ENCODE measurements at places on chromosomes 6 and 20. TPM values are rescaled to one million over a fixed set of nuclear protein-coding genes. Genes with fewer than 3 reads are reported as not detected.

The TNXB gene
- total RNA-seq, result 59.3 TPM

DNA sequence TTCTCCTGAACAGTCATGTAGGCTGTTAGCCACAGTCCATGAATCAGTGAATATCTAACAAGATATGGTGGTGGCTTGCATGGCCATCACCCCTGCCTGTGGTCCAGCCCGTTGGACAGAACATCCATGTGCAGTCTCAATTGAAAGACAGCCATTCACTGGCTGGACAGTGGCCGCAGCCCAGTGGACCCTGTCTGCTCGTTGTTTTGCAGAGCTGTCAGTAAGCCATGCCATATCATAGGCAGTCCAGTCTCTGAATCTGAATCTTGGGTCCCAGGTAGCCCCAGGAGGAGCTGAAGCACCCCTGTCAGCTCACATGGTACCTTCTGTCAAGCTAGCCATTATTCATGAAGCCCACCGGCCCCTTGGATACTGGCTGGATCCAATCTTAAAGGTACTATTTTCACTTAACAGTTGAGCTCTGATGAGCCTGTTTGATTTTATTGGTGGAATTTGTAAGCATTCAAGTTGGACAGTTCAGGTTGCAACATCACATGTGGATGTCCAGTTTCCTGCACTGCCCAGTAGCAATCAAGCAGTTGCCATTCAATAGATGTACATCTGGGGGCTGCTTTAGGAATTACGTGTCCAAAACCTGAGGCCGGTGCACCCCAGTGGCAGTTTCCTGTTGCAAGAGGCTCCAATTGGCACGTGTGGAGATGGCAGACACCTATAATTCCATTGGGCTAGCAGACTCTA, 37.8 kb downstream of the SERPINB1 start:
- no peak overlapping the region for H3K4me3 ChIP-seq
- H3K4me1 ChIP-seq, result peaks cover 51% of the 10 kb centered on the region
- H3K27me3 ChIP-seq, result no peaks in the 10 kb centered on the region
- H3K36me3 ChIP-seq, result no peaks in the 10 kb centered on the region
- DNase-seq, result no peak

GRCh38 chr6:24945054-24945453, 9.3 kb upstream of the RIPOR2 start:
- no peak overlapping the region for H3K27ac ChIP-seq
- peaks cover 10% of the 10 kb centered on the region for H3K4me1 ChIP-seq
- no peaks in the 10 kb centered on the region for H3K36me3 ChIP-seq
- no peaks in the 10 kb centered on the region for H3K27me3 ChIP-seq
- no peak overlapping the region for H3K4me3 ChIP-seq
- DNase-seq, result no peak

DNA sequence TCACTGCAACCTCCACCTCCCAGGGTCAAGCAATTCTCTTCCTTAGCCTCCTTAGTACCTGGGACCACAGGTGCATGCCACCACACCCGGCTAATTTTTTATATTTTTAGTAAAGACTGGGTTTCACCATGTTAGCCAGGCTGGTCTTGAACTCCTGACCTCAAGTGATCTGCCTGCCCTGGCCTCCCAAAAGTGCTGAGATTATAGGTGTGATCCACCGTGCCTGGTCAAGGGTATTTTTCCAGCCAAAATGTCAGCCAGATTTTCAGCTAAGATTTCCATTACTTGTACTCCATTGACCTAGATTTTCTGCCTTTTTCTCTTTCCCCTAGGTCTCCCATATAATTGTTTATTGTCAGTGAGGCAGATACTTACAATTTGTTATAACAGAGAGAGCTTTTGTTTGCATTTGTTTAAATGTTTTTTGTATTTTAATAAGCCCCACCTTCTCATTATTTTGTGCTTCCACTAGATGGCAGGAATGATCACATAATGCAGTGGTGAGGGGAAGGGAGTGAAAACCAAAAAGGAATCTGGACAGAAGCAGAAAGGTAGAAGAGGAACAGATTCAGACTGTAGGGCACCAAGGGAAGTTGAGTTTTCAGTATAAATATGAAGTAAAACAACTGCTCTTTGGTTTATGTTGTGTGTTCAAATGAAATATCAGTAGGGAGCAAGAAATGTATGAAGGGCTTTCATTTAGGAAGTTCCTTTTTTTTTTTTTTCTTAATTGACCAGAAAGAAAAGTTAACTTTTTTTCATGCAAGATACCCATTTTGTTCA, 29.7 kb downstream of the RPF2 start:
- no peak for DNase-seq
- no peaks in the 10 kb centered on the region for H3K4me1 ChIP-seq
- no peak overlapping the region for H3K27ac ChIP-seq
- no peaks in the 10 kb centered on the region for H3K36me3 ChIP-seq
- H3K27me3 ChIP-seq, result no peaks in the 10 kb centered on the region

- peak overlapping the region; percentile 4 for H3K27ac ChIP-seq
- no peaks in the 10 kb centered on the region for H3K27me3 ChIP-seq
- no peak for DNase-seq
- H3K4me1 ChIP-seq, result peaks cover 8% of the 10 kb centered on the region
- H3K4me3 ChIP-seq, result no peak overlapping the region
Measured at GRCh38 chr6:163423696-163424095, 9.2 kb downstream of the QKI start.

The TAGAP gene
- total RNA-seq, result 42.5 TPM

DNA sequence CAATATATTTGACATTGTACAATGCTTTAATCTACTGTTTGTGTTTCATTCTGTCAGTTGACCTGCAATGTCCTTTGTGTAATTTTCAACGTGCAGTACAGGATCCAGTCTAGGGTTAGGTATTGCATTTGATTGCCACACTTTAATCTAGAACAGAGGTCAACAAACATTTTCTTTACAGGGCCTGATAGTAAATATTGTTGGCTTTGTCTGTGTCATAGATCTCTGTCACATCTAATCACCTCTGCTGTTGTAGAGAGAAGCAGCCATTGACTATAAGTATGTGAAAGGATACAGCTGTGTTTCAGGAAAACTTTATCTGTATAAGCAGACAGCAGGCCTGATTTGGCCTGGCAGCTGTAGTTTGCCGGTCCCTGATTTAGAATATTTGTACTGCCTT, 39.3 kb downstream of the ATRN start:
- no peak overlapping the region for H3K27ac ChIP-seq
- H3K4me1 ChIP-seq, result no peaks in the 10 kb centered on the region
- no peaks in the 10 kb centered on the region for H3K36me3 ChIP-seq
- no peak for DNase-seq
- H3K27me3 ChIP-seq, result no peaks in the 10 kb centered on the region
- H3K4me3 ChIP-seq, result no peak overlapping the region

GRCh38 chr6:38739532-38739931, 24.4 kb downstream of the DNAH8 start:
- H3K4me3 ChIP-seq, result no peak overlapping the region
- H3K4me1 ChIP-seq, result no peaks in the 10 kb centered on the region
- no peaks in the 10 kb centered on the region for H3K27me3 ChIP-seq
- H3K36me3 ChIP-seq, result no peaks in the 10 kb centered on the region
- H3K27ac ChIP-seq, result no peak overlapping the region
- DNase-seq, result no peak

GRCh38 chr6:2376429-2377355, 131.3 kb upstream of the GMDS start:
- H3K36me3 ChIP-seq, result no peaks in the 10 kb centered on the region
- no peaks in the 10 kb centered on the region for H3K4me1 ChIP-seq
- H3K4me3 ChIP-seq, result no peak overlapping the region
- DNase-seq, result no peak
- no peak overlapping the region for H3K27ac ChIP-seq

- no peak overlapping the region for H3K27ac ChIP-seq
- H3K4me3 ChIP-seq, result no peak overlapping the region
Measured at GRCh38 chr20:9374480-9374879, 139.9 kb upstream of the LAMP5 start.

DNA sequence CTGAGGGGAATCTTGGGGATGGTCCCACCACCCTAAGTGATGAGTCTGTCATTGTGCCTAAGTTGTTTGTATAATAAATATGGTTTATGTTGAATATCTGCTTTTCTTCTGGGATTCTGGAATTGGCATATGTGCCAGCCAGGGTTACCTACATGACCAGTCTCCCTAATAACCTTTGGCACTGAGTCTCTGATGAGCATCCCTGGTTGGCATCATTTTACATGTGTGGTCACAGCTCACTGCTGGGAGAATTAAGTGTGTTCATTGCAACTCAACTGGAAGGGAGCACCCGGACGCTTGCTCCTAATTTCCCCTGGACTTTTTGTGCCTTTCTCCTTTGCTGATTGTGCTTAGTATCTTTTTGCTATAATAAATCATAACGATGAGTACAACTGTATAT, 8.1 kb downstream of the SMAP1 start:
- no peaks in the 10 kb centered on the region for H3K27me3 ChIP-seq
- peaks cover 5% of the 10 kb centered on the region for H3K4me1 ChIP-seq
- H3K27ac ChIP-seq, result no peak overlapping the region
- H3K4me3 ChIP-seq, result no peak overlapping the region
- no peak for DNase-seq

GRCh38 chr6:33088258-33088930, 12.6 kb downstream of the HLA-DPB1 start:
- DNase-seq, result no peak
- no peaks in the 10 kb centered on the region for H3K27me3 ChIP-seq
- no peak overlapping the region for H3K4me3 ChIP-seq
- H3K27ac ChIP-seq, result no peak overlapping the region
- peaks cover 8% of the 10 kb centered on the region for H3K4me1 ChIP-seq
- H3K36me3 ChIP-seq, result peaks cover 53% of the 10 kb centered on the region

Measured in spleen (tissue), 13 donors.